ENCODE measurements at places on chromosomes 7 and 10. TPM values are rescaled to one million over a fixed set of nuclear protein-coding genes. Genes with fewer than 3 reads are reported as not detected.
A peak's percentile ranks its signal among the peaks of the same experiment; 100 is the strongest.

GRCh38 chr7:91343420-91343960, 79.3 kb downstream of the FZD1 start:
- no peak for DNase-seq

DNA sequence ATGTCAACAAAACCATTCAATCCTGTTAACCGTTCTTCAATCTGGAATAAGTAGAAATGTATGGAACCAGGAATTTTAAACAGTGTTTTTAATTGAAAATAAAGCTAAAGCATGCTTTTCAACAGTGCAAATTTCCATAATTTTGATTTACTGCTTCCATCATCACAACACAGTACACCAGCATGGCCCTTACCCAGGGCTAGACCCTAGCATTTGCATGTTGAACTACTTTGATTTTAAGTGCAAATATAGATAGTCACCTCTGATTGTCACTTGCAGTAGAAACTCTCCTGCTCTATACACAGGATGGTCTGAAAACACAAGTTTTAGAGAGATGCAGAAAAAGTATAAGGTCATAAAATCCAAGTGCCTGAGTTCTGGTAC, 12.1 kb downstream of the SKIDA1 start:
- DNase-seq, result no peak

GRCh38 chr10:24552346-24553016, 171.2 kb downstream of the ARHGAP21 start:
- no peak for DNase-seq

GRCh38 chr7:34341326-34341725, 316.7 kb upstream of the NPSR1 start:
- no peak for DNase-seq

- no peak for DNase-seq
Measured at GRCh38 chr7:45366475-45366874, 207.7 kb upstream of the ADCY1 start.

- no peak for DNase-seq
Measured at GRCh38 chr10:125828311-125828710, 5.0 kb downstream of the BCCIP start.

DNA sequence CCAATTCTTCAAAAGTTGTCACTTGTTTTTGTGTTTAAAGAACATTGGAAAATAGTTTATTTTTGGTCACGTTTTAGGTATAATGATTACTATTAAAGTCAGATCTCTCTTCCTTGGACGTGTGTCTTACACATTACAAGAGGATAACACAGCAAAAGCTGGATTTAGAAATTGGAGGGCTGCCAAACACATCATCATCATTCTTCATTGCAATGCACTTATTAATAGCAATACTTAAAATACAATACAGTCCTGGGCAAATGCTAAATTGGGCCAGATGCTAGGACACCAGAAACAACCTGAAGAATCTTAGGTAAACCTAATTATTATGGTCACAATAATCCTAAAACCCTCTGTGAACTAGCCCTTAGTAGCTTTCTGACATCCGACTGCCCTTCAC, 303.6 kb downstream of the DGKB start:
- no peak for DNase-seq

GRCh38 chr7:16492513-16493062, 27.1 kb upstream of the SOSTDC1 start:
- no peak for DNase-seq

DNA sequence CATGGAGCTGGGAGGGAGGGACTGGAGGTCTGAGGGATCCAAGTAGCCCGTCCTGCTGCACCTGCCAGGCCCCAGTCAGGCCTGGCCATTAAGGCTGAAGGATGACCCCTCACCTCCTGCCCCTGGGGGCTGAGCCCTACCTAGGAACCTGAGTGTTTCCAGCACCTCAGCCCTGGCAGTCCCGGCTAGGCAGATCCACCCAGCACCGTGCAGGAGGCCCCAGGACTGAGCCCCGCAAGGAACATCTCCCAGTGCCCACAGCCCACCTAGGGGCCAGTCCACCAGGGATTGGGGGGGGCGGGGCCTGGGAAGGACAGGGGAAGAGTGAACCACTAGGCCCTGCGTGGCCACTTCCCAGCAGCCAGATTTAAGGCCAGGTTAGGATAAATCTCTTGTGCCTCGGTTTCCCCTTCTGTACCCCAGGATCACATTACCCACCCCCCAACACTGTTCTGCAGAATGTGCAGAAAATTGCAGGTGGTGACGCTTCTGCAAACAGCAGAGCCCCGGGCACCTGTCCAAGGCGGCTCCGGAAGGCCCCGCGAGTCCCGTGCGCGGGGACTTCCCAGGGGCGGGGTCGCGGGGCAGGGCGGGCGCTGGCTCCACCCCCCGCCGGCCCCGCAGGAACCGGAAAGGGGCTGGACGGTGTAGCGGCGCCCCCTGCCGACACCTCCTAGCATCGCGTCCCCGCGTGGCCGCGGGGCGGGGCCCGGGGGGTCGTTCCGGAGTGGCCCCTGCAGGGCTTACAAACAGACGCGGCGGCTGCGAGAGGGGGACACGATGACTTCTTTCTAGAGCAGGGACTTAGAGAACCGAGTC, 55.9 kb downstream of the PWWP2B start:
- DNase-seq, result peak; percentile 88

DNA sequence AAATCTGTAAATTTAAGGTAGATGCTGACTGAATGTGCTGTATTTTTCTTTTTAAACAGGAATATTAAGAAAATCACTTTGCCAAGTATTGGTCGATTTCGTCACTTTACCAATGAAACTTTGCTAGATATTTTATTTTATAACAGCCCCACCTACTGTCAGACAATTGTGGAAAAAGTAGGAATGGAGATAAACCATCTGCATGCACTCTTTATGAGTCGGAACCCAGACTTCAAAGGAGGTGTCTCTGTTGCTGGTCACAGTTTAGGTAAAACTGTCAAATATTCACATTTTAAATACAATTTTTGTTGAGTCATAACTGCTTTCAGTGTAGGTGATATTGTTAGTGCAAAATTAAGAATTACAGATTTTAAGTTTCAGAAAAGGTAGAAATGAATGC, 25.2 kb downstream of the SEC23IP start:
- DNase-seq, result no peak

DNA sequence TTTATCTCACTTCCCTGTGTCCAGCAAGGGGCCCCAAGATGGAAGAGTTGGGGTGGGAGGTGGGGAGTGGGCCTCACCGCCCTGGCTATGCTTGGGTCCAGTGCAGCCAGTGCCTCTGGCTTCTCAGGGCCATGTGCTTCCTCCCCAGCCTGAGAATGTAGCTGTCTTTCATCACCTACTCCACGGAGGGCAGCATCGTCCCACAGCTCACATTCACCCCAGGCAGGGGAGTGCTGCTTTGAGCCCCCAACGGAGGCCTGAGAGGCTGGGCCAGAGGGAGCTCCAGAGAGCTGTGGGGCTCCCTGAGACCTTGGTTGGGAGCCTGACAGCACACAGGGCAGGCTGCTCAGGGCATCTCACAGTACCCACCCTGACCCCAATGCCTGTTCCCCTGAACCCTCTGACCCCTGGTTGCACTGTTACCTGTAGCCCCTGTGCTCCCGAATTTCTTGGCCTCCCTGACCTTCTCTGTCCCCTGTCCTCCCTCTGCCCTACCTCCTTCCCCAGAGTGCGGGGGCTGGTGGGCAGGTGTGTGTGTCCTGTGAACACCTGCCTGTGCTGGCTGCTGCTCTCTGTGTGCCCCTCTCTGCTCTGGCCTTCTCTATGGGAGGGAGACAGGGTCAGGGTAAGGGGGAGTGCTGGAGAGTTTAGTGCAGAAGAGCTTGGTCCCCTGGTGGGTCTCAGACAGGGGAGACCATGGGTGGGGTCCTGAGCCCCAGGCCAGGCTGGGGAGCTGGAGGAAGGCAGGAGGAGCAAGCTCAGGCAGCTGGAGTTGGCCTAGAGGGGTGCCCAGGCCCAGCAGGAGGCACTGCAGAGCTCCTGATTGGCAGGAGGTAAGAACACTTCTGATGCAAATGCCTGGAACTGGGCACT, 19.6 kb upstream of the ZNF488 start:
- DNase-seq, result peak; percentile 34

- no peak for DNase-seq
Measured at GRCh38 chr10:107653832-107654287, 489.4 kb upstream of the SORCS1 start.

The PRSS2 gene
- not detected for total RNA-seq

The SSC4D gene
- 0.23 TPM for total RNA-seq

The CAV1 gene
- 0.87 TPM for total RNA-seq

All from activated CD8-positive, alpha-beta memory T cell treated with anti-CD3 and anti-CD28 coated beads, Interleukin-2, amount 10 ng/mL, durations not matched to agents 7 days and 5 days (primary cell).